ENCODE measurements at places on chromosomes 6 and 20. TPM values are rescaled to one million over a fixed set of nuclear protein-coding genes. Genes with fewer than 3 reads are reported as not detected.

FUCA2 gene
- total RNA-seq = 183 TPM

- DNase-seq = peak; percentile 39
Observed at GRCh38 chr6:4491501-4492260, 284.5 kb upstream of the CDYL start.

DNA sequence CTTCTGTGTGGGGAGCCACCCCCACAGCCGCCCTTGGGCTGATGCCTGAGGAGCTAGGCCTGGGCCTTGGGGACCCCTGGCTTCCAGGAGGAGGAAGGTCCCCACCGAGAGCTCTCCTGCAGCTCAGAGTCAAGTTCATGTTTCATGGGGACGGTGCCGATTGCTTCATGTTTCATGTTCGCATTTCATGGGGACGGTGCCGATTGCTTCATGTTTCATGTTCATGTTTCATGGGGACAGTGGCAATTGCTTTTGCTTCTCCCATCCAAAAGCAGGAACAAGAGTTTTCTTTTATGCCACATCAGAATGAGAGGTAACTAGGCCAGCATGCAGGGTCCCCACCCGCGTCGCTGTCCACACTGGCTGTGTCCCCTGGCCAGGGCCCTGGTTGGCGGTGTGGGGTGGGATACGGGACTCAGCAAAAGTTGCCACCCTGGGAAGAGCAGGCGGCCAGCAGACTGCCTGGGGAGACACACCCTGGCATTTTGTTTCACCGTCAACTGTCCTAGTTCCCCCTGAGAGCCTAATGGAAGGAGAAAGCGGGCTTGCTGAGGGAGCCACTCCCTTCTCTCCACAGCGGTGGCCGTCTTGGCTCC lies 46.0 kb downstream of the DACT2 start:
- DNase-seq = no peak

- DNase-seq = no peak
Observed at GRCh38 chr6:21429291-21429690, 164.3 kb upstream of the SOX4 start.

DNA sequence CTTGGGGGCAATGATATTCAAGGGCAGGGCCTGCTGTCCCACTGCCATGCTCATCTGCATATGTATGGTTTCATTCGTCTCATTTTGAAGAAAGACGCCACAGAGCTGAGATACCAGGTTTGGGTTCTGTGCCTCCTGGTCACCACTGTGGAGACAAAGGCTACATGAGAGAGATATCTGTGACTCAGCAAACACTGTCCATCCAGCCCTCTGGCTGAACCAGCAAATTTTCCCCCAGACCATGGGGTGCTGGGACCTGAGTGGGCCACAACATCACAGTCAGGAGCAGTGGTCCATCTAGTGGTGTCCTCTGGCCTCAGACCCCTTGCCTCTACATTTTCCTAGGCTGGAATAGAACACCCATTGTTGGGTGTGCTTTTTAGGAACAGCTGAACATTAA lies at the start of gene MAS1L:
Gene MAS1L, minus strand, starts transcription at position 297 of the 400 bp plus-strand sequence. Its CDS starts 54 bp downstream, at position 243.
- no peak for DNase-seq

GRCh38 chr20:36957875-36958667 lies 6.6 kb upstream of the SAMHD1 start:
- DNase-seq = no peak

DNAH8 gene
- total RNA-seq = not detected

GINS1 gene
- 31.5 TPM for total RNA-seq

C2 gene
- total RNA-seq = 2.9 TPM

- DNase-seq = peak; percentile 90
Observed at GRCh38 chr6:101083533-101084175, 202.5 kb upstream of the ASCC3 start.

DNA sequence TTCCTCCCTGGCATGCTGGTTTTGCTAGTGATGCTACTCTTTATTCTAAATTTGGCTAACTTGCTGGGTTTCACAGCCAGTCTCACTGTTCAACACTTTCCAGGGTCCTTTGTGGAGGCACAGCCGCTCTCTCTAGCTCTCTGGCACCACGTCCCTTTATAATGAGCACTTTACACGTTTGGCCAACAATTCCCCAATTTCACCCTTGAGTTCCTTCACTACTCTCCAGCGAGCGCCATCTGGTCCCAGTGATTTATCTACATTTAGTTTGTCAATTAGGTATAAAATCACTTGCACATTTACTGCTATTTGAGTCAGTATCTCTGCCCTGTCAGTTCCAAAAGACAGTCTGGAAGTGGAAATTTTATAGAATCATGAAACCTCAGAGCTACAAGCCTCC lies 241.9 kb upstream of the MOCS1 start:
- no peak for DNase-seq

DNA sequence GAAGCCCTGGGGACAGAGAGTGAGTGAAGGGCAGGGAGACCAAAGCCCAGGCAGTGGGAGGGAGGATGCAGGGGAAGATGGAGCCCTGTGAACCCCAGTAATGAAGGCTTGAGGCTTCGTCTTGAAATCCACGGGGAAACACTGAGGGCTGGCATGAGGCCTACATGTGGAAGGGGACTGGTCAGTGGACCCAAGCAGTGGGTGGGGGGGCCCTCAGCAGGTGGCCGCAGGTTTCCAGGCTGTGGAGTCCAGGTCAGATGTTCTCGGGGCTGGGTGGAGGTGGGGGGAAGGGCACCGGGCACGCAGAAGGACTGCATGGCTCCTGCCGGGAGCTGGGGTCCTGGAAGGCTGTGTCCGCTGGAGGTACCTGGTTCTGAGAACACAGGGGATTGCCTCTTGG lies 2.7 kb upstream of the CD93 start:
- DNase-seq = no peak

DNA sequence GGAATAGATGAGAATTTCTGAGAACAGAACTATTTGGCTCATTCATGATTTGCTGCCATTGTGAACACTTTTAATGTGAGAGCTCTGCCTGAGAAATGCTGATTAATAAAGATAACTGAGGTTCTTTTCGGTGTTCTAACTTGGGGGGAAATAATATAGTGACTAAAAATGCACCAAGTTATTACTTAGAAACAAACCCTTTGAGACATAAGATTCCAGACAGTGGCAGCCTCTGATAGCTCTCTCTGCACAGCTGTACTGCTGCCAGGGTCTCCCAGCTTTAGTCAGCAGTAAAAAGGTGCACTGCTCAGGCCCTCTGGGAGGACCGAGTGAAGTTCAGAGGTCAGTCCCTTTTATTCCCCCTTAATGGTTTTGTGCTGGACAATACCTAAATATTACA lies 2.5 kb upstream of the PRDM1 start:
- no peak for DNase-seq

DNA sequence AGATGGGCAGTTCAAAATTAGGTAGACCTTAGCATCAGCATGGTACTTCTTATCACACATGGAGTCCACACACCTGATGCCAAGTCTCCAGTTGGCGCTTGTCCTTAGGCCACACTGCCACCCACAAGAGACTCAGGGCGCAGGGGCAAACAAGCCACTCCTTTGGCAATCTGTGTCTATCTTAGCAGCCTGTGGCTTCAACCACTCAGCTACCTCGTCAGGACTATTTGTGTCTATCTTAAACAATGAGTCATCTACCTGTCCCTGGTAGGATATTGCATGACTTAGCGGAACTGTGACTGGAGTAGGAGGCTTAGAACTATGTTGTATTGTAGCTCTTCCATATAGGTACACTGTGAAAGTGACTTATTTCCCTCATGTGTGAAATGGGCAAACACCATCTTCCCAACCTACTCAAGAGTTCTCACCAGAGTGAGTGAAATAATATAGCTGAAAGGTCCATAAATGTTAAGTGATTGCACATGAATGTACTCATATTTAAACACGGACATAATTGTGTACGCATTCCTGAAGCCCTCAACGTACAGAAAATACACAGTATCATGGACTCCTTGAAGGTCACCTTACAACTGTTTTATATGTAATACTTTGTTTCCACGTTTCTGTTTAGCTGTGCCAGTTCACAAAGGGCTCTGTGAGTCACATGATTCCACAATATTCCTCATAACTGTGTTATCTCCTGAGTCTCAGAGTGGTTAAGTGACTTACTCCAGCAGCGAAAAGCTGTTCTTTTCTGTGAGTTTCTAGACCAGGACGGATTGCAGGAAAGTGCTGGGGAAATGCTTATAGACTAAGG lies 1.6 kb downstream of the TRIM27 start:
- peak; percentile 82 for DNase-seq

DNA sequence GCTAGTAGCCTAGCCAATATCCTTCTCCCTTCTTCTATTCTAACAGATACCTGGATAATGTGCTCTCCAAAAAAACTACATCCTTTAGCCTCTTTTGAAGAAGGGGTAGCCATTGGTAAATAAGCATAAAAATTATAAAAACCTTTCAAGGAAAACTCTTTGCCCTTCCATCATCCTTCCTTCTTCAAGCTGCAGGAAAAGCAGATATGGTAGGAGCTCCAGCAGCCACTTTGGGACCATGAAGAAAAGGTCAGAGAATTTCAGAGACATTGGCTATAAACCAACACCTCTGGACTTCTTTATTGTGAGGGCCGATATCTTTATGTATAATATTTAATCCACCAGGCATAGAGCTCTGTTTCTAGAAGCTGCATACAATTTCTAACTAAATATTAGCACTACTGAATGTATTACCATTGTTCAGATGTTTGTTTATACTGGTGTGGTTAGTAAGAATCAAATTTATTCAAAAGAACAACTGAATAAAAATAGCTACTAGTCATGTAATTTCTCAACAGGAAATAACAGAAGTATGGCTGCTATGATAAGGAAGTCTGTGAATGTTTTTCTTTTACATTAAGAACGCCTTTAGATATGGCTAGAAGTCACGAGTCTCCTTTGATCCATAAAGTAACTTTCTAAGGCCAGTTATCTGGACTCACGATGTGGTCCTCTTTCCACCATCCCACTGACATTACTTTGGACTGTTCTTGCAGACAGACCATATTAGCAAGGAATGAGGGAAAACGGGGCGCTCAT lies 32.2 kb downstream of the MYLK4 start:
- DNase-seq = no peak

DNA sequence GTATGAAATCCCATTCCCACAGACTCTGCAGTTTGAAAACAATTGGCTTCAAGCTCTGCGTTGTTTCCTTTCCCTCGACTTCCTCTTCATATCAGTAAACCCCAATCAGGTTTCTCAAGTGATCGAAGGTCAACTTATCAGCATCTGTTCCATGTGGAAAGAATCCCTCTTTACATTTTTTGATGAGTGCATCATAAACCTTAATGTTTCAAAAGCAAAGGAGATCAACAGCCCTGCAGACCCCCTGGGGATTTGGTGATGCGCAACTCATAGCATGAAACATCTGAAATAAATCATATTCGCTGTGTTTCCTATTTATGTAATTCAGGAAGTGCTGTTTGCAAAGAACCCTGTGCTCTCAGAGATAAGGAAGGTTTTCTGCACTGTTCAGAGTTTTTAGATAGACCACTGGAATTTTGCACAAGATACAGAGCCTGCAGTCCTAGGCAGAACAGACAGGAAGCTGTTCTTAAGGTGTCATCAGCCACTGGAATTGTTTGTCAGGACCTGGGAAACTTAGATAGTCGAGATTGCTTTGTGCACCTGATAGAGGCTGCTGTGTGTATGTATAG lies 216.0 kb downstream of the HIVEP2 start:
- no peak for DNase-seq

GRCh38 chr20:62045529-62046285 lies 20.0 kb downstream of the TAF4 start:
- DNase-seq = no peak

DNA sequence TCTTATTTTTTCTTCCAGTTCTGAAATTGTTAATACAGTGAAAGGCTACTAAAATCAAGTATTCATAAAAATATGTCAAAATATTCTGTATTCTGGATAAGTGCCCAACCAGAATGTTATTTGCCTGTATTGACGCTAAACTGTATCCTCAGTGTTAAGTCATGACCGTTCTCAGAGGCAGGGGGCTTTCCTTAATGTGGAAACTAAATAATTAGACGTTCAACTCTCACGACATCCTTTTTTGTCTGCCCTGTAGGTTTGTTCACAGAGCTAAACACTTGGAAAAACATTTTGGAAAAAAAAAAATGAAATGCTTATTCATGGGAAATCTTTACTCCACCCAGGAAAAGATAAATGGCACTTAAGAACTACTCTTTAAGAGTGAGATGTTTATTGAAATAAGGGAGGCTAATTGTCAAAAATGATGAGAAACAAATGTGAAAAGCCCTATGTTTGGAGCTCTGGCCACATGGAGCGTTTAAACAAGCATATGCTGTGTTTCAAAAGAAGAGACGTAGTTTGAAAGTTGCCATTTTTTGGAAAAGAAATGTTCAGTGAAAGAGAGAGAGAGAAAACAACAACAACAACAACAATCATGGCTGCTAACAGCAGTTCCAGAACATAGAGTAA lies 453.1 kb upstream of the MARCKS start:
- no peak for DNase-seq

GRCh38 chr6:110590821-110591351 lies 114.5 kb upstream of the SLC22A16 start:
- DNase-seq = peak; percentile 78

COMMD7 gene
- 61.1 TPM for total RNA-seq

GRCh38 chr6:155717374-155717773 lies 261.7 kb upstream of the NOX3 start:
- no peak for DNase-seq

- no peak for DNase-seq
Observed at GRCh38 chr6:20881365-20881764, 347.1 kb downstream of the CDKAL1 start.

GRCh38 chr6:112043032-112044007 lies 10.6 kb upstream of the CCN6 start:
- peak; percentile 91 for DNase-seq

DNA sequence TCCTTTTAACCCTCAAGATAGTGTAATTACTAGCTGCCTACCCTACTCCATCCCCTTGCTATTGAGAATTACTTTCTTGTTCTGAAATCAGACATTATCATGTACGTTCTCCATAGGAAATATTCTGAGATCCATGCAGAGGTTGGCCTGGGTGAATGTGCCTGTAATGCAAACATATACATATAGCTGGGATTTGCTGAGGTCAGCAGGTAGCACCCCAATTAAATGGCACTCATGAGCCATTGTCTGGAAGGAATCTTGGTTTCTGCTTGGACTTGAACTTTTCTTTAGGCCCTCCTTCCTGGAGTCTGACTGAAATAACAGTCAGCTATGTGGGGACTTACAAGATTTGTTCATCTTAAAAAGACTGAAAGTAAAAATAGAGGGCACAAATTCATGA lies 3.7 kb downstream of the HLA-DQB2 start:
- DNase-seq = no peak

- no peak for DNase-seq
Observed at GRCh38 chr20:16228722-16229121, 344.5 kb downstream of the KIF16B start.

BPI gene
- 0.91 TPM for total RNA-seq

- DNase-seq = peak; percentile 5
Observed at GRCh38 chr20:14445310-14445709, 107.9 kb upstream of the FLRT3 start.

DNA sequence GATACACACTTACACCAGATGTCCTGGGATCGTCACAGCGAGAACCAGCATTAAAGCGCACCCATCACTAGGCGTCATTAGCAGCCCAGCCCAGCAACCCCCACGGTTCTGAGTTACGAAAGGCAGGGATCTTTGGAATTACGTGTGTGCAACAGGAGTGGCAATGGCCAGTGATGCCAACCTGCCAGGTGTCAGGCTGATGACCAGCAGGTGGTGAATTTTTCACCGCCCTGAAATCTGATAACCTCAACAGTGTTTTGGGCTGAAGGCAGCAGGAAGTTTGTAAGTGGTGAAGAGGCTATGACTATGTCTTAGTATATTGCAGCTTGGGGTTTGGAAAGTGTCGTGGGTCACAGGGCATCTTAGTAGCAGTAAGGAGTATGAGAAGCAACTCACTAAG lies 166.1 kb downstream of the TMEM242 start:
- no peak for DNase-seq

Data from M059J (cell line).